Gastrocnemius medialis (tissue), 4 donors: ENCODE measurements at places on chromosomes 5 and 9. TPM values are rescaled to one million over a fixed set of nuclear protein-coding genes. Genes with fewer than 3 reads are reported as not detected.

GRCh38 chr5:148794729-148795561, 31.5 kb upstream of the ADRB2 start:
- H3K4me1 ChIP-seq: no peaks in the 10 kb centered on the region
- H3K27me3 ChIP-seq: no peaks in the 10 kb centered on the region
- DNase-seq: no peak
- no peak overlapping the region for H3K4me3 ChIP-seq
- no peak overlapping the region for H3K27ac ChIP-seq
- no peaks in the 10 kb centered on the region for H3K36me3 ChIP-seq

DNA sequence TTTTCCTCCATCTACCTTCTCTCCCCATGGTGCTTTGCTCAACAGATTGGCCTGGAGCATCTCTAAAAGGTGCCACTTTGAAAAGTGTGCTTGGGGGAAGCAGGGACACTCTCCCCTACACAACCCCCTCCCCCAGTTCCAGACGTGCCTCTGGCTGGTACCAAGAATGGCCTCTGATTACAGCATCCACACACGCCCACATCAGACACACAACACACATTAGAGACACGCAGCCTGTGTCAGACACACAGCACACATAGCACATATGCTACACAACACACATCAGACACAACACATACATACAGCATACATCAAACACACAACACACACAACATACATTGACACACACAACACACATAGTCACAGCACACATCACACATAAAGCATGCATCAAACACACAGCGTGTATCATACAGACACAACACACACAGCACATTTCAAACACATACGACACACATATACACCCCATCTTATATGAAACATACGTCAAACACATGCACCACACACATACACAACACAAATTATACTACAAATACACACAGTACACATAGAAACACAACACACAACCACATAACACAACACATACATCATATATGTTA, 150.4 kb downstream of the RGS3 start:
- peaks cover 20% of the 10 kb centered on the region for H3K4me1 ChIP-seq
- no peak overlapping the region for H3K4me3 ChIP-seq
- H3K36me3 ChIP-seq: no peaks in the 10 kb centered on the region

DNA sequence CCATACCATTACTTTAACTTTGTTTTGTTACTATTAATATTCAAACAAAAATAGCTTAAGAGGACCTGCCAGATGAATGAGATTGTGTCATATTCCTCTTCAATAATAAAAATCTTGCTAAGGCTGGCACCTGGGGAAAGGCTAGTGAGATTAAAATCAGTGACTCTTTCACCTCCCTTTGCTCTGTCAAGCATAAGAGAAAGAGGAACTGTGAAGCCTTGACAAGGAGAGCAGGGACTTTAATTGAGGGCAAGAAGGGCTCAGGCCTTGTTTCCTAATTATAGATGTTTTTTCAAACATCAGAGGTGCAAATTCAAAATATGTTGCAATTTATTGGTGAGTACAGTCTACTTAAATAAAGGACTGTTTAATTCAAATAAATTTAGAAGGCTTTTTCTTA, 91.7 kb downstream of the SPATA31D1 start:
- no peak overlapping the region for H3K27ac ChIP-seq
- no peaks in the 10 kb centered on the region for H3K4me1 ChIP-seq
- H3K36me3 ChIP-seq: no peaks in the 10 kb centered on the region
- no peaks in the 10 kb centered on the region for H3K27me3 ChIP-seq
- H3K4me3 ChIP-seq: no peak overlapping the region
- no peak for DNase-seq

DNA sequence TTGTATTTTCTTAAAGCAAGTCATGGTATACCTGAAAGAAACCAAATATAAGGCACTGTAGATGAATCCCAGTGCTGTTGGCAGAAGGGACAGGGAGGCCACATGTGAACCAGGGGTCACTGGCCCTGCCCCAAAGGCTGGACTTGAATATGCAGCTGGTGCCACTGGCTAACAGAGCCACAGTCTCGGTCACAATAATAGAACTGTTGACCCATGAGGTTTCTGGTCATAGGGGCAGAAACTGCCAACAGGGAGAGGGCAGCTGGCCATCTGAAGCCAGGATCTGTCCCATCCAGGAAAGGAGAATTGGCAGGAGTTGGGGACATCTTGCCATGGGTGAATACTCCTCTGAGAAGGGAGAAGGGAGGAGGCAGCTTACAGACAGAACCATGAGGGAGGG, 31.9 kb downstream of the PALM2AKAP2 start:
- peak; percentile 21 for DNase-seq
- H3K27ac ChIP-seq: no peak overlapping the region
- no peaks in the 10 kb centered on the region for H3K36me3 ChIP-seq
- H3K4me3 ChIP-seq: no peak overlapping the region

DNA sequence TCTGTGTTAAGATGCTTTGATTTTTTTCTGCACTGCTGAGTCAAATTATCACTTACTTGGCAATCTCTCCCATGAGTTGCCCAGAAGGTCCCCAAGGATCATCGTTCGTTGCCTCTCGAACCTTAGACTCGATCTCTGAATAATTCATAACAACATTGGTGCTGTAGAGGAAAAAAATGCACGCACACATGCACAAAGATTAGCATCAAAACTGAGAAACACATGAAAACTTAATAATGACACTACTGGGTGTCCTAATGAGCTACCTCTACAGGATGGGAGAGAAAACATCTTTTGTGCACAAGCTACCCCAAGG, 41.6 kb downstream of the CLINT1 start:
- no peaks in the 10 kb centered on the region for H3K36me3 ChIP-seq
- H3K27ac ChIP-seq: no peak overlapping the region
- H3K27me3 ChIP-seq: no peaks in the 10 kb centered on the region

DNA sequence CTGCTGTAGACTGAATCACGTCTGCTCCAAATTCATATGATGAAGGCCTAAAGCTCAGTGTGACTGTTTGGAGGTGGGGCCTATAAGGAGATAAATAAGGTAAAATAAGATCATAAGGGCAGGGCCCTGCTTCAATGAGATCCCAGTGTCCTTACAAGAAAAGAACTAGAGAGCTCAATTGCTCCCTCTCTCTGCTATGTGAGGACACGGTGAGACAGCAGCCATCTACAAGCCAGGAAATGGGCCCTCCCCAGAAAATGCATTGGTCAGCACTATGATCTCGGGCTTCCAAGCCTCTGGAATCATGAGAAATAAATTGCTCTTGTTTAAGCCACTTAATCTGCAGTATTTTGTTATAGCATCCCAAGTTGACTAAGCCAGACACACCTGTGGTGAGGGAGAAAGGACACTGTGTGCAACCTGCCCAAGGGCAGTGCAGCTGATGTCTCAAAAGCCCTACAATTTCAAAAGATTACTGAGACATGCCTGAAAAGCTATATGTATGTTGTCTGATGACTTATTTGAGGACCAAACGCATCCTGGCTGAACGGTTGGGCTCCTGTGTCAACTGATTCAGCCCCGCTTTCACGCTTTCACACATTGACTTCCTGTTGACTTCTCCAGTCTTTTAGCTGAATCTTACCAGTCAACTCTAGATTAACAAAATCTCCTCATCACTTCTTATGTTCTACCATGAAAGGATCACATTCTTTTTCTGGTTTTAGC, 13.2 kb downstream of the GZMK start:
- H3K4me3 ChIP-seq: no peak overlapping the region
- H3K27ac ChIP-seq: no peak overlapping the region
- no peaks in the 10 kb centered on the region for H3K36me3 ChIP-seq
- no peak for DNase-seq
- no peaks in the 10 kb centered on the region for H3K27me3 ChIP-seq

DNA sequence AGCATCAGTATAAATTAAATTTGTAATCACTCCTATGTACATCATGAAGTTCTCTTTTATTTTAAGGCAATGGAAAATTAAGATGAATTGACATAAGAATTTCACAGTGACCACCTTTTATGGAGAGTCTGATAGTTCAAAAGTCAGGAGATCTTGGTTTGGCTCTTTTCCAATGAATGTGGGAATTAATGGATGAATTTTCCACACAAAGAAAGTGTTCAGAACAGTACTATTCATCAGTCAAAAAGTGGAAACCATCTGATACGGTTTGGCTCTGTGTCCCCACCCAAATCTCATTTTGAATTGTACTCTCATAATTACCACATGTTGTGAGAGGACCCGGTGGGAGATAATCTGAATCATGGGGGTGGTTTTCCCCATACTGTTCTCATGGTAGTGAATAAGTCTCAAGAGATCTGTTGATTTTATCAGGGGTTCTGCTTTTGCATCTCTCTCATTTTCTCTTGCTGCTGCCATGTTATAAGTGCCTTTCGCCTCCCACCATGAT, 24.5 kb downstream of the CCDC125 start:
- H3K4me3 ChIP-seq: no peak overlapping the region
- H3K36me3 ChIP-seq: no peaks in the 10 kb centered on the region
- no peaks in the 10 kb centered on the region for H3K4me1 ChIP-seq
- H3K27ac ChIP-seq: no peak overlapping the region
- DNase-seq: no peak
- H3K27me3 ChIP-seq: no peaks in the 10 kb centered on the region

- peaks cover 29% of the 10 kb centered on the region for H3K36me3 ChIP-seq
- H3K4me3 ChIP-seq: no peak overlapping the region
- H3K27ac ChIP-seq: no peak overlapping the region
- peaks cover 4% of the 10 kb centered on the region for H3K4me1 ChIP-seq
- no peaks in the 10 kb centered on the region for H3K27me3 ChIP-seq
- DNase-seq: no peak
These were observed 66.0 kb downstream of the TBCA start for GRCh38 chr5:77709993-77710685.

DNA sequence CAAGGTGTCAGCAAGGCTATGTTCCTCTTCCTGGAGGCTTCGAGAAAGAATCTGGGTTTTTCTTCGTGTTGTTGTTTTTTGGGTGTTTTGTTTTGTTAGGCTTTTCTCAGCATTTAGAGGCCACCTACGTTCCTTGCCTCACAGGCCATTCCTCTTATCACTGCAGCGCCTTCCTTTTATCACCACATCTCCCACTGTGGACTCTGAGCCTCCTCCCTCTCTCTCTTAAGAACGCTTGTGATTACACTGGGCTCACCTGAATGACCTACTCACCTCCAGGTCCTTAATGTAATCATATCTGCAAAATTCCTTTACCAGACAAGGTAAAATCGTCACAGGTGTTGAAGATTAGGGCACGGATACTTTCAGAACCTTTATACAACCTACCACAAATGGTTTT, 340.8 kb downstream of the DTWD2 start:
- no peak for DNase-seq
- H3K36me3 ChIP-seq: no peaks in the 10 kb centered on the region
- H3K4me3 ChIP-seq: no peak overlapping the region
- no peaks in the 10 kb centered on the region for H3K4me1 ChIP-seq

DNA sequence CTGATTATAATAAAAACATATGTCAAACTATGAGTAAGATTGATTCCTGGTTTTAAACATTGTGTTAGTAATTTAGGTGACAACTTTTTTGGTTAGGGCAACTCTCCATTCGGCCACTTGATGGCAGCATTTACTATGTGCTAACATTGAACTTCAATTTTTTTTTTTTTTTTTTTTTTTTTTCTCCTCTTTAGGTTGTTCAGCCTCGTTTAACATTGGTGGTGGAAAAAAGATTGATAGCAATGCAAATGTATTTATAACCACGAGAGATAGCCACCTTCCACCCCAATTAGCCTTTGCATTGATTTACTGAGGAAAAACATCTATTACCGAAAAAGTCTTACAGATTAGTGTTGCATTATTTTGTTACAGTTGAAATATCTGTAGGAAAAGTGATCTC, 159.1 kb downstream of the CSNK1G3 start:
- no peak overlapping the region for H3K27ac ChIP-seq
- no peak overlapping the region for H3K4me3 ChIP-seq
- no peak for DNase-seq
- H3K27me3 ChIP-seq: no peaks in the 10 kb centered on the region

DNA sequence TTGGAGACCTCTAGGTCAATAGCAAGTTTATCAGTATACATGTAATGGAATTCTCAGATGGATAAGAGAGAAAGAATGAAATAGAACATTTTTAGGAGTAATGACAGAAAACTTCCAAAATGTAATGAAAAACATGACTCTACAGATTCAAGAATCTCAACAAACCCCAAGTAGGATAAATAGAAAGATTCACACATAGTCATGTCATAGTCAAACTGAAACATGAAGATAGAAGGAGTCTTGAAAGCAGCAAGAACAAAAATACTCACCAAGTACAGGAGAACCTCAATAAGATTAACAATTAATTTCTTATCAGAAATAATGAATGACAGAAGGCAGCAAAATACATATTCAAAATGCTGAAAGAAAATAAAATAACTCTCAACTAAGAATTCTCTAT, 164.5 kb downstream of the SPATA31D1 start:
- H3K27me3 ChIP-seq: no peaks in the 10 kb centered on the region
- H3K27ac ChIP-seq: no peak overlapping the region
- H3K36me3 ChIP-seq: no peaks in the 10 kb centered on the region
- no peak for DNase-seq
- H3K4me3 ChIP-seq: no peak overlapping the region

DNA sequence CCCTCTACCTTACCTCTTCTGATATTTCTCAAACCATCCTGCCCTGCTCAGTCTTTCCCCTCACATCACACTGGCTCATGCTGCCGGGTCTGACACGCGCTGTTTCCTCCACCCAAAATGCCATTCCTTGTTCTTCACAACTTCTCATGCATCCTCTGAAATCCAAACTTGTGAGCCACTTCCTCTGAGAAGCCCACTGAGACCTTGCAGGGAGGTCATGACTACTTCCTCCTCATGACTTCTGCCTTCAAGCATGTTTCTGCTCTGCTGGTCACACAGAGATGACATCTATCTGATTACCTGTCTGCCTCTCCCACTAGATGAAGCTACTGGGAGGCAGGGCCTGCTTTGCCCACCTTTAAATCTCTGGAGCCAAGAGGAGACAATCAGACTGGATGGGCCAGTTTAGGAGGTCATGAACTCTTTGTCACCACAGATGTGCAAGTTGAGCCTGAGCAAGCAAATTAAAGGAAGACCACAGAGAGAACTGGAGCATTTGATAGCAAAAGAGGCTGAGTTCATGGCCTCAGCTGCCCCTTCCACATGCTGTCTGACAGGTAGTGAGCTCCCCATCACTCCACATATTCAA, 119.8 kb upstream of the TBC1D2 start:
- no peaks in the 10 kb centered on the region for H3K27me3 ChIP-seq
- no peaks in the 10 kb centered on the region for H3K36me3 ChIP-seq
- no peak overlapping the region for H3K4me3 ChIP-seq
- no peaks in the 10 kb centered on the region for H3K4me1 ChIP-seq
- no peak for DNase-seq
- H3K27ac ChIP-seq: no peak overlapping the region

Gene PALM2AKAP2
- 1.1 TPM for total RNA-seq

Gene PCDH12
- total RNA-seq: 2.3 TPM

Gene SLCO6A1
- total RNA-seq: not detected
